NCI-H1694 treated with DMSO at 0.1 percent for 48 hours (cell line): ENCODE measurements at places on chromosomes 5 and 9.

DNA sequence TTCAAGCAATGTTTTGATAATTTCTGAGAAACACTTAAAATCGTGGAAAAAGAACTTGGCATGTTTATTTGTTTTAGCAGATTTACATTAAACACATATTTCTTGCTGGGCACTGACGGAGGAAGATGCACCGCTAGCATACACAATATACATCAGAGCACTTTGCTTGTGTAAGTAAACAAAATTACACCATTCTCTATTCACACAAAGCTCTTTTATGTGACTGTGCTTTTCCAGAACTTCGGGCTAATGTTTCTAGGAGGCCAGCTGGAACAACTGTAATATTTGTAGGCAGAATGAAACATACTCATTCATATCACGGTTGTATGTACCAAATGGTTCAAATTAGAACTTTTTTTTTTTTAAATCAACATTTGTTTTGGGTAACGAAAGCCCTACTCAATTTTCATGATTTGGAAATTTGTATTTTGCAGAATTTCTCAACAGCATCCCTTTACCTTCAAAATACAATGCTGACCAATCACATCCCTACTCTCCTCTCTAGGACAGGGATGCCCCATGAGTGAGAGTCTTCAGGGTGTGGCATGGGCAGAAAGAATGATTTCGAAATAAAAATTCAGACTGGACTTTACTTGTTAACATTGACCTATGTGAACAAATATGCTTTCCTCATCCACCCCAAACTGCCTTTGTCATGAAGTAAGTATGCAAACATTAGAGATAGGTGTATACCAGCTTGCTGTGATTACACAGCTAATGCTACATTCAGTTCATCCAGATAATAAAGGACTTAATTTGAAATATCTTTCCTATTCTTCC is 425.1 kb downstream of the BNC2 start:
- no peak for DNase-seq

DNA sequence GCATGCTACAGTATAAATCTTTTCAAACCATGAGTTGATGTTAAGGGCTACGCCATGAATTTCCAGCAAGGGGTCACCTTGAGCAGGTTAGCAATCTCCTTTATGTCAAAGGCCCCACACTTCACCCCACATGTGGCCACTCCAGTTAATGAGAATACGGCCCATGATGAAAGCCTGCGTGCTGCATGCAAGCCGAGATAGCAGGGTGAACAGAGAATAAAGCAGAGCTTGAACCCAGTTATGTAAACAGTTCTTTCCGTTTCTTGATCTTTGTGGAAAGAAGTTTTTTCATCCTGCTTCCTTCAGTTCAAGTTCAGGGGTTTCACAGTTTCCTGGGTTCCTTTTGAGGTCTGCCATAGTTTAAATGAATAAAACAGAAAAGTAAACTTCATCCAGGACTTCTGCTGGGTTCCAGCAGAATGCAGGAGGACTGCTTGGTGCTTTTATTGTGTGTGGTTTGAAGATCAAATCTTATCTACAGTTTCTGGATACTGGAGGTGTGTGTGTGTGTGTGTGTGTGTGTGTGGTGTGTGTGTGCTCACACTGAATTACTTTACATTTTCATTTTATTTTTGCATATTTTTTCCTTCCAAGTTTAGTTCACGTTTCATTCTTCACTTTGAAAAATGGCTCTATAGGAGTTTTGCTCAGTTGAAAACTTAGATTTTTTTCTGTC is 87.1 kb downstream of the HMHB1 start:
- no peak for DNase-seq

DNA sequence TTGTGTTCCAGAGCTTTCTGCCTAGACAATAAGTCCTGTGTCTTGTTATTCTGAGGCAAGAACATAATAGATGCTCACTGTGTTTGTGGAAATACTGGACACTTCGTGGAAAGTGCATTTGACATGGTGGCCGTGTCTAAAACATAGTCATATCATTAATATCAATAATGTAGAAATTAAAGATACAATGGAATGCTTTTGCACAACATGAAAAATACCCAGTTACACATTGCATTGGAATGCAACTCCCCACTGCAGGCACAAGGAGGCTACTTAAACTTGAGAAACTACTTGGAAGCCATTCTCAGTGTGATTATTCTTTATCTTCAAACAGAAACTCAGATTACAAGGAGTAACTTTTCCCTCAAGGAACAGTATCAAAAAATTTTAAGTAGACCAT is 145.3 kb upstream of the ZNF462 start:
- DNase-seq = no peak

DNA sequence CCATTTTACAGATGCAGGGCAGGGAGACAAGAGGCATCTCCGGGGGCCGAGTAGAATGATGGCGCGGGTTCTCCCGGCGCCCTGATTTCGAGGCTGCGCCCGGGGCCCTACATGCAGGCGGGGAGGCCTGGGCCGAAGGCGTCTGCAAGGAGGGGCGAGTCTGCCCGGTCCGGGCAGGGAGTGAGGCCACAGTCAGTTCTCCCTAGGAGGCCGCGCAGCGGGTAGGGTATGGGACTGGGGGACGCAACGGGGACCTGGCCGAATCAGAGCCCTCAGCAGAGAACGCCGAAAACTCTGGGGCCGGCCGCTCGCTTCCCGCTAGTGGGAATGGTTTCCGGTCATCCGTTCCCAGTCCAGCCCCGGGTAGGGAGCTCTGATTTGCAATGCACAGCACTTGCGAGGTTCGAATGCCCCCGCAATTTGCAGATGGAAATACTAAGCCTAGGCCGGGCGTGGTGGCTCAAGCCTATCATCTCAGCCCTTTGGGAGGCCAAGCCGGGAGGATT is 6.4 kb downstream of the TLX3 start:
- DNase-seq = no peak

DNA sequence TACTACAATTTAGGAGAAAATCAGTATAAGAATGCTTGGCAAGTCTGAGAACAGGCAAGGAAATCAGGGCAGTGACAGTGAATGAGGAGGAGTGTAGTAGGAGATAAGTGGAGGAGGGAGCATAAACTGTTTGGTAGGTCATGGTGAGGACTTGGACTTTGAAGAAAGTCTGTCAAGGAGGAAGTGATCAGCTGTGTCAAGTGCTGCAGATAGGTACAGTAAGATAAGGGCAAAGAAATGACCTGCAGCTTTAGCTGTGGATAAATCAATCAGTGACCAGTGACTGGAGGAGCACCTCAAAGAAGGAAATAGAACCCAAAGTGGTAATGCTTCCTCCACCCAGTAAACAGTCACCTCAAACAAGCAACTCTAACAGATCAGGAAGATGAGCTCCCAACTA is 106.3 kb downstream of the RAPGEF6 start:
- no peak for DNase-seq

GRCh38 chr5:151222790-151223446 is 974 bp downstream of the CCDC69 start:
- DNase-seq = no peak

DNA sequence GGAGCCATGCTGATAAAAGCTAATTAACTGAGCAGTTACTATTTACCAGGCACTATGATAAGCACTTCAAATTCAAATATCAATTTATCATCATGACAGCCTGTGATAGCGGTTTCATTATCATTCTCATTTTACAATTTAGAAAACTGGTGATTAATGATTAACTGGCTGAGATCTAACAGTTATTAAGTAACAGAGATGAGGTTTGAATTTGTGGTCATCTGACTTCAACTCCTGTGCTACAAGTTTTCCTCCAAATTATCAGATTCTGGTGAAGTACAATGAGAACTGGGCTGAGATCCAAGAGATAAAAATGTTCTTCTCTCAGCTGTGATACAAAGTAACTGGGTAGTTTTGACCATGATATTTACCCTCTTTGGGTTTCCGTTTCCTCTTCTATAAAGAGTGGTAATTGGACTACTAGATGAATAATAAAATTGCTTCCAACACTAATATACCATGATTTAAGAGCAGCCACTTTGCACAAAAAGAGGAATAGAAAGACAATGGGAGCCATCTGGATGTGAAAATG is 74.5 kb upstream of the CCNG1 start:
- DNase-seq = no peak

- no peak for DNase-seq
These were observed 97.1 kb upstream of the ASTN2 start for GRCh38 chr9:117511852-117512481.
